Activated CD4-positive, alpha-beta memory T cell treated with anti-CD3 and anti-CD28 coated beads for 36 hours (primary cell): ENCODE measurements at places on chromosomes 1 and 21. TPM values are rescaled to one million over a fixed set of nuclear protein-coding genes. Genes with fewer than 3 reads are reported as not detected.

DNA sequence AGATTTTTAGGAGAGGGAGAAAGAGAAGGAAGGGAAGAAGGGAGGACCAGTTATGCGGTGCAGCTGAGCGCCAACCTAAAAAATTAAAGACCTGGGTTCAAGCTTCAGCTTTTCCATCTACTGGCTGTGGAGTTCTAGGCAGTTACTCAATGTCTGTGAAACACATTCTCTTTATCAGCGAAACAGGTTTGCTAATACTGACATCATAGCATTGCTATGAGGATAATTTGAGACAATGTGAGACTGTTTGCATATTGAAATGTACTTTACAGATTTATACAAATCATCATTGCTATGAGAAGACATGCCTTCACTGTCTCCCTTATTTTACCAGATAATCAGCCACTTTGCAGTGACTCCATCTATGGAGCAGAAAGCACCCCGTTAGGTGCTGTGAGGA is 222.9 kb upstream of the SGIP1 start:
- no peak for DNase-seq

GRCh38 chr1:32997381-32997891 is 32.8 kb upstream of the RNF19B start:
- DNase-seq, result no peak

DNA sequence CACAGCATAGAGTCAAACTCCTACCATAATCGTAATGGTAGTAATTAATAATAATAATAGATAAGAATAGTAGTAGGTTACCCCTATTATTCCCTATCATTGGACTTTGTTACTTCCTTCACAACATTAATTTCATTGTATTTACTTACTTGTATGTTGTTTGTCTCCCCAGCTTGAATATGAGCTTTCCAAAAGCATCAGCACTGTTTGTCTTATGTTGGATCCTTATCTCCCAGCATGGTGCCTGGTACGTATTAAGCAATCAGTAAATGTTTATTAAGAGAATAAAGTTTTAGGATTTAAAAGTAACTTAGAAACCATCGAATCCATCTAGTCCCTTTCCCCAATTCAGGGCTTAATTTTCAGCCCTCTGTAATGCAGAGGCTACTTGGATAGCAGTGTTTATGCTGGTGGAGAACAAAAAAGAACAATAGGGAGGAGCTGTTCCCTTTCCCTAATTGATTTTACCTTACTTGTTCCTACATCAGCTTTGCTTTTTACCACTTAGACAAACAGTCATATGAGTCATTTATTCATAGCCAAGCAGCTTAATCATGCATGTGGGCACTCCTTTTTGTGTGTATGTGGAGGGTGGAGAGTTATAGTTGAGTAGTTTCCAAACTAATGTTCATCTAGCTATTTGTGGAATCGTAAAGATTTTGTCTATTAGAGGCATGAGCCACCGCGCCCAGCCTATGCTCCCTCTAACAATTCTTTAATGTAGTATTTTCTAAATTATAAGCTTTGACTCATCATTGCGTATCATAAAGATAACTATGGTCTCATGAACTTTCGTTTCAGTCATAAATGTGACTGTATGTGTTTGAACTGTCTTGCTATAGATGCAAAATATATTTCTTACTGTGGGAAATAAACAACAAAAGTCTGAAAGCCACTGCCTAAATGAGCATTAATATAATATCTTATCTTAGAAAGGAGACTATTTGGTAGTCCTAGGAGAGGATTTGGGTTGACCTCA is 20.9 kb upstream of the DR1 start:
- DNase-seq, result no peak

Gene CTSS
- total RNA-seq, result 45.5 TPM

DNA sequence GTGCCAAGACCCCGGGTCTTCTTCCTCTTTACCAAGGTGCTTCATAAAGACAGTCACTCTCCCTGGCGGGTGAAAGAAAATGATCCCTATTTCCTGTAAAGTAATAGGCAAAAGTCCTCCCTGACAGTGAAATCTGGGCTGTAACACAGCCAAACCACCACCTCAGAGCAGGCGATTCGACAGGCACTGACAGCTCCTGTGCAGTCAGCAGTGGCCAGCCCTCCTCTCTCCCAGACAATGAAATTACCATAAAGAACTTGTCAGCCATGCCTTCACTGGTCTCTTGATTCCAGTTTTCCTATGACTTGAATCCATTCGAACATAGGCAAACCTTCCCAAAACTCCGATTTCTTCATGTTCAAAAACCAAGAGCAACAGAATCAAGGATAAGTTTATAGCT is 492.2 kb upstream of the DAB1 start:
- no peak for DNase-seq

Gene LCE2A
- total RNA-seq, result not detected

- DNase-seq, result no peak
These were observed 248.9 kb downstream of the PLPP3 start for GRCh38 chr1:56330391-56331026.

DNA sequence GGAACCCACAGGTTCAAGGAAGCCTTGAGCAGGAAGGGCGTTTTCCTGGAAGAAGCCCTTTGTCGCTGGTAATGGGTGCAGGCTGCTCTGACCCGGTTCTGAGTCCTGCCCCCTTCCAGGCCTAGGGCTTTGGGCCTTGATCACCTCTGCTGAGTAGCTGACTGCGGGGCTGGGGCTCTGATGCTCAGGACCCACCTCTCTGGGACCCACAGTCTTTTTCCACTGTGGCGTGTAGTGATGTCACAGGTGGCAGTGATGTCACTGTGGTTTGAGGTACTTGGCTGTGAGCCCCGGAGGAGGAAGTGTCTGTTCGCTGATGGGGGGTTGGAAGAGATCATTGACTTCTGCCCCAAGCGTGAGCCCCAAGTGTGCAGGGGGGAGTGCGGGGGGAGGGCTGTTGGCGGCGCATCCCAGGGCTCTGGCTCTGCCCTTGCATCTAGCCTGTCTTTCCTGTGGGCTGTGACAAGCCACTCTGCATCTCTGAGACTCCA is 6.9 kb downstream of the TNFRSF1B start:
- DNase-seq, result peak; percentile 95

GRCh38 chr1:234725177-234726132 is 115.5 kb upstream of the IRF2BP2 start:
- peak; percentile 84 for DNase-seq
